ENCODE measurements at places on chromosomes 3 and 15.

- H3K27ac ChIP-seq = no peak overlapping the region
- H3K4me1 ChIP-seq = no peaks in the 10 kb centered on the region
- DNase-seq = no peak
- no peak overlapping the region for H3K4me3 ChIP-seq
Observed at GRCh38 chr3:134829721-134830120, 34.7 kb downstream of the EPHB1 start.

DNA sequence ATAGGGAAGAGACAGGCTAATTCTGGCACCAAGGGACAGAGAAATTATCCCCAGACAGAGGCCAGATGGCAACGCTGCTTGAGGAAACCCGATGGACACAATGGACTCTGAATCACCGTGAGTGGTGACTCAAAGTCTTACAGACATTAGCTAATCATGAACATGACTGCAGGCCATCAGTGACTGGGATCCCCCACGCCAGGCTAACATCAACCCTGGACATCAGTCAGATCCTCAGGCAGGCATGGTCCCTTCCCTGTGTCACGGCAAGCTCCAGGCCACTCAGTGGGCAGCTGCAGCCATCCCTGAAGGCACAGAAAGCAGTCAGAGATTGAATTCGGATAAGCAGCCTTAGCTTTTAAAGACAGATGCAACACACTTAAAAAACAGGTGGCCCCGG is 23.8 kb upstream of the OXTR start:
- H3K27ac ChIP-seq = no peak overlapping the region
- no peaks in the 10 kb centered on the region for H3K27me3 ChIP-seq
- no peak for DNase-seq
- H3K36me3 ChIP-seq = no peaks in the 10 kb centered on the region

DNA sequence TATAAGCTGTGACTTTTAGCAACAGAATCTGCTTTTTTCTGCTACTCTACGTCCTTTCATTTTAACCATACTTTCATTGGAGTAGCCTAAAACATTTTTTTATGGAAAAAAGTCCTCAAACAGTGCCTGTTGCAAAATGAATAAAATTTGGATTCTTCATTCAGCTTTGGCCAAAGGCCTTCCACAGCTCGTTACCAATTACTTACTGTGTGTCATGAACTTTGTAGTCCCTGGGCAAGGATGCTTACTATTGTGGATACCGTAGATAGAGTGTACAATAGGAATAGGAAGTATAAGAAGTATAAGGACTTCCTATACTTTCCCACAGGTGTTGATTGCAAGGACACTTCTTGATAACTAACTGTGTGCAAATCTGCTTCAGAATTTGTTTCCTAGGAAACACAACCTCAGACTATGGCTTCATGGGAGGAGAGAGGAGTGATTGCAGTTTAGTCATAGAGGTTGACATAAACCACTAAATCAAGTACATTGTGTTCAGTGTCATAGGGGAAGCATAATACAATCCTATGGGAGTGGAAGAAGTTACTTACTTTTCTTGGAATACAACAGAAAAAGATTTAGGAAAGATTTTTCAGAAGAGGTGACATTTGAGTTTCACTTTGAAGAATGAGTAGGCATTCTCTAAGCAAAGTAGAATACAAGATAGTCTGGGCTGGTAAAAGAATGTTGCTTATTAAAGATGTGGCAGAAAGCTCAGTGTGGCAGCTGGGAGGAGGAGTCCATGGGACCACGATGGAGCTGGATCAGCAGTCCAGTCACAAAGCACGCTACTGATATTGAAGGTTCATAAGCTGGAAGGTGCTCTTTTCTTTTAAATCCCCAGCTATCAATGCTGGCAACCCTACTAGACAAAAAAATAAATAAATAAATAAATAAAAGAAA is 309.7 kb upstream of the TPRG1 start:
- no peak overlapping the region for H3K4me3 ChIP-seq
- H3K4me1 ChIP-seq = peaks cover 4% of the 10 kb centered on the region
- H3K36me3 ChIP-seq = peaks cover 10% of the 10 kb centered on the region
- no peaks in the 10 kb centered on the region for H3K27me3 ChIP-seq
- no peak for DNase-seq

- peaks cover 2% of the 10 kb centered on the region for H3K4me1 ChIP-seq
- no peaks in the 10 kb centered on the region for H3K27me3 ChIP-seq
- H3K36me3 ChIP-seq = no peaks in the 10 kb centered on the region
- no peak overlapping the region for H3K4me3 ChIP-seq
- DNase-seq = no peak
- no peak overlapping the region for H3K27ac ChIP-seq
Observed at GRCh38 chr15:67760901-67761300, 64.4 kb upstream of the SKOR1 start.

- H3K27ac ChIP-seq = no peak overlapping the region
- no peaks in the 10 kb centered on the region for H3K36me3 ChIP-seq
- H3K4me3 ChIP-seq = no peak overlapping the region
- DNase-seq = no peak
- no peaks in the 10 kb centered on the region for H3K27me3 ChIP-seq
- H3K4me1 ChIP-seq = peaks cover 2% of the 10 kb centered on the region
Observed at GRCh38 chr15:91491101-91491950, 362.2 kb upstream of the SLCO3A1 start.

DNA sequence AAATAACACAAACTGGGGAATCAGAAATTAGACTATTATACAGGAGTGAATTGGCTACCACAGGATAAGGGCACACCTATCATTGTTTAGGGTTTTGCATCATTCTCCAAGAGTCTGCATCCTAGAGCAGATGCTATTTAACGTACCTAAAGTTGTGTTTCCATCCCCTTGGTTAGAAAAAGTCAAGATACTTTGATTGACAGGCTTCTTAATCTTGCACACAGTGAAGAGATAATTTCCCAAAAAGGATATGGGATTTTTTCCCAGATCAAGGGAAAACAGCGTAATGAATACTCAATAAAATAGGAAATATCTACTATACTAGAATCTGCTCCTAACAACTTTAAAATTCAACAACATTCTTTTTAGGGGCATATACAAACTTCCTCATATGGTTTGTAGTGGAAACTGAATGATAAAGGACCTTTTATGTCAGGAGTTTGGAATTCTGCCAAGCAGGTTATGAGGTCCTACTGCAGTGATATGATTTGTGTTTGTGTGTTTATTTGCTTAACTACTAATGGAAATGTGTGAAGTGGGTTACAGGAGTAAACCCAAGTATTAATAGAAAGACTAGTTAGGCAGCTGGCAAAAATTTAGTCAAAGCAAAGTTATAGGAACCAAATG is 124.1 kb upstream of the MME start:
- DNase-seq = no peak
- no peaks in the 10 kb centered on the region for H3K36me3 ChIP-seq
- H3K4me1 ChIP-seq = peaks cover 2% of the 10 kb centered on the region
- H3K27ac ChIP-seq = no peak overlapping the region

Measured in neuronal stem cell (in vitro differentiated cells).